ENCODE measurements at places on chromosomes 12 and 14. TPM values are rescaled to one million over a fixed set of nuclear protein-coding genes. Genes with fewer than 3 reads are reported as not detected.

DNA sequence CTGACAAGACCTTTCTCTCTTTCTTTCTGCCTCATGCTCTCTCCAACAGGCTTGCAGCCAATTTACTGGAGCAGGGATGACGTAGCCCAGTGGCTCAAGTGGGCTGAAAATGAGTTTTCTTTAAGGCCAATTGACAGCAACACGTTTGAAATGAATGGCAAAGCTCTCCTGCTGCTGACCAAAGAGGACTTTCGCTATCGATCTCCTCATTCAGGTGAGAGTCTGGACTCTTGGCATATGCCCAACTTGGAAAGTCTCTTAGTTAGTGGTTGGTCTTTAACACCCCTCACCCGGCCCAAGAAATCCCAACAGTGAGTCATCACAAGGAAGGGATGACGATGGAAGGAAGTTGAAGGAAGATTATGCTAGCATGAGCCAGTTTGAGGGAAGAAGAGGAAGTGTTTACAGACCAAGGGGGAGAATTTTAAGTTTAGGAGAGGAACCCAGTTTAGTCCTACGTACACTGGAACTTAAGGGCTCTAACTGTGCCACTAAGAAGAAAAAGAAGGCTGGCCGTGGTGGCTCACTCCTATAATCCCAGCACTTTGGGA is 189.7 kb downstream of the ETV6 start:
- DNase-seq = no peak

- DNase-seq = no peak
These were observed 1089.1 kb downstream of the TRHDE start for GRCh38 chr12:73361156-73361863.

Gene TSPAN9
- total RNA-seq = 299 TPM

DNA sequence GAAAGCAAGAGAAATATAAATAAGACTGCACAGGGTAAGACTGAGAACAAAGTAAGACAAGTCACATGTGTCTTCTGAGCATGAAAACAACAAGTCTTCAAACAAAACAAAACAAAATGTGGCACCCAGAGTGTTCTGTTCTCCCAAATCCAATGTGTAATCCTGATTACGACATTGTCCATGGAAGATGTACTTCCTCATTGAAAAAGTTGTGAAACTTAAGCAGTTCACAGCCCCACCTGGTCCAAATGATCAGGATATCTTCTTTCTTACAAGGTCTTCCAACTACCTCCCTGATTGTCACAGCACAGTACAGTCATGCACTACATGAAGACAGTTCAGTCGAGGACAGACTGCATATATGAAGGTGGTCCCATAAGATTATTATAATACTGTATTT is 23.3 kb upstream of the NEK9 start:
- DNase-seq = no peak

- no peak for DNase-seq
These were observed 25.2 kb downstream of the TCHP start for GRCh38 chr12:109925185-109925840.

Gene GLIPR1L2
- 2.7 TPM for total RNA-seq

Gene ANKLE2
- total RNA-seq = 31.4 TPM

DNA sequence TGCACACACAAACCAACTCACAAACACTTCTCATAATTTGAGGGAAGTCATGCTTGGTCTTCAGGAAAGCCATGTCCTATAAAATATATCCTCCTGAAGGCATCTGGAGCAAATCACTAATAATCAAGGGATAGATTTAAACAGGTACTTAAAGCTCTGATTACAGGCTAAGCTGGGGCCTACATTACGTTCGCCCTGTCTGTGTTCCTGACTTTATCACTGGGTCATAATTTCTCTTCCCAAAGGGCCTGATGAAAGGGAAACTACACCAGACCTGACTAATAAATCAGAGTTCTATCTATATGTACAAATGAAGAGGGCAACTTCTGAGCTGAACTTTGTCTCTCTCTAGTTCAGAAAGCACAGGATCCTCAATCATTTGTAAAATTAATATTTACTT is 43.9 kb upstream of the RASSF8 start:
- DNase-seq = no peak

Gene ENDOU
- total RNA-seq = 0.24 TPM

Gene MMP19
- 1.6 TPM for total RNA-seq

Gene GALNT9
- total RNA-seq = not detected

- DNase-seq = no peak
These were observed 64.9 kb downstream of the ETNK1 start for GRCh38 chr12:22689876-22690275.

Gene SIX1
- total RNA-seq = 0.89 TPM

DNA sequence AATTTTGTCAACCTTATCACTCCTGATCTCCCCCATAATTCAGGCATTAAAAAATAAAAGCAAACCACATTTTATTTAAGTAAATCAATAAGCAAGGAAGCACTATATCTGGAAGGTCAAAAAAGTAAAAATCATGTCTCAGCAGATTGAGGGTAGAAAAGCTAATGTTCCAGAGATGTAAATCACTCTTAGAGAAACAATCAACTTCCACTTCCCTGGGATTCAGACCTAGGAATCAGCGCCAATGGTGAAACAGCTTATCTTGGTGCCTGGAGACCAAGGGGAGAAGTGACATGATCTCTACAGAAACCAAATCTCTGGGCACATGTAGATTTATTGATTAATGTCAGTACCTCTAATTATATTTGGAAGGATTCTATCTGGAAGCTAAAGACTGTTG is 10.9 kb upstream of the SNX6 start:
- DNase-seq = no peak

DNA sequence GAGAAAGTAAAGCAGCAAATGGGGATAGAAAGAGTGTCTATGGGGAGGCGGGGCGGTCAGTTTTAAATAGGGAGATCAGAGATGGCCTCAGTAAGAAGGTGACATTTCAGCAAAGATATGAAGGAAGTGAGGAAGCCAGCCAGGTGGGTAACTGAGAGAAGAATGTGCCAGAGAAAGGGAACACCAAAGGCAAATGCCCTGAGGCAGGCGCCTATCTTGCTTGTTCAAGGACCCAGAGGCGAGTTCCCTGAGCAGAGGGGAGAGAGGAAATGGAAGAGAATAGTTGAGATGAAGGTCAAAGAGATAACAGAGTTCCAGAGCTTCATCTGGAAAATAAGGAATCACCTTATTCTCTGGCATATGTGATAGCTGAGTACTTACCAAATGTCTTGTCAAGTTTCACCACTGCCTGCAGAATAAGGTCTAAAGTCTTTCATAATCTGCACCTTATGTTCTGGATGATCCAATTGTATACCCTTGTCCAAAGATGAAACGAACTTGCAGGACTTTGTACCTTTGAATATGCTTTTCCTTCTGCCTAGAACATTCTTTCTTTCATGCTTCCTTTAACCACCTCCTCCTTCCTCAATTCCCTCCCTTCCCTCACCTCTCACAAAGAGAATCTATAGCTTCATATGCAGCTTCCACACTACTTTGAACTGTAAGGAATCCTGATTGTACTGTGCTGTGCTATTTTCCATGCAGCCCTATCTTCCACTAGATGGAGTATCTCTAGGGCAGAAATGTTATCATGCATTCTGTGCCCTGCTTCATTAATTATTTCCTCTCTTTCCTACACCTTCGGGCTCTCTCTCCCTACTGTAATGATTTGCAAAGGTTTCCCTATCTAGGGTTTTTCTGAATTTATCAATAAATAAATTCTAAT is 38.5 kb downstream of the GNPTAB start:
- DNase-seq = no peak

Data from cardiac septum (tissue), 1 donor.